ENCODE measurements at places on chromosomes 13 and 19. TPM values are rescaled to one million over a fixed set of nuclear protein-coding genes. Genes with fewer than 3 reads are reported as not detected.
A peak's percentile ranks its signal among the peaks of the same experiment; 100 is the strongest.

- no peak for DNase-seq
- no peaks in the 10 kb centered on the region for H3K36me3 ChIP-seq
- H3K4me3 ChIP-seq: no peak overlapping the region
- H3K27me3 ChIP-seq: no peaks in the 10 kb centered on the region
Measured at GRCh38 chr13:50543782-50544181, 299.7 kb downstream of the DLEU7 start.

GRCh38 chr19:18733196-18733647, 49.7 kb downstream of the CRTC1 start:
- H3K27ac ChIP-seq: no peak overlapping the region
- no peaks in the 10 kb centered on the region for H3K36me3 ChIP-seq
- H3K4me1 ChIP-seq: no peaks in the 10 kb centered on the region
- DNase-seq: peak; percentile 66

- H3K27ac ChIP-seq: no peak overlapping the region
- no peak for DNase-seq
- H3K4me3 ChIP-seq: no peak overlapping the region
- H3K27me3 ChIP-seq: no peaks in the 10 kb centered on the region
Measured at GRCh38 chr13:22757530-22758120, 423.2 kb upstream of the SGCG start.

- H3K4me3 ChIP-seq: no peak overlapping the region
- DNase-seq: no peak
- no peaks in the 10 kb centered on the region for H3K36me3 ChIP-seq
- peak overlapping the region; percentile 44 for H3K27ac ChIP-seq
- peaks cover 6% of the 10 kb centered on the region for H3K4me1 ChIP-seq
Measured at GRCh38 chr19:48878196-48879024, 6.2 kb downstream of the PPP1R15A start.

ZNF544 gene
- 67.0 TPM for total RNA-seq

TUBGCP3 gene
- 50.0 TPM for total RNA-seq

DNA sequence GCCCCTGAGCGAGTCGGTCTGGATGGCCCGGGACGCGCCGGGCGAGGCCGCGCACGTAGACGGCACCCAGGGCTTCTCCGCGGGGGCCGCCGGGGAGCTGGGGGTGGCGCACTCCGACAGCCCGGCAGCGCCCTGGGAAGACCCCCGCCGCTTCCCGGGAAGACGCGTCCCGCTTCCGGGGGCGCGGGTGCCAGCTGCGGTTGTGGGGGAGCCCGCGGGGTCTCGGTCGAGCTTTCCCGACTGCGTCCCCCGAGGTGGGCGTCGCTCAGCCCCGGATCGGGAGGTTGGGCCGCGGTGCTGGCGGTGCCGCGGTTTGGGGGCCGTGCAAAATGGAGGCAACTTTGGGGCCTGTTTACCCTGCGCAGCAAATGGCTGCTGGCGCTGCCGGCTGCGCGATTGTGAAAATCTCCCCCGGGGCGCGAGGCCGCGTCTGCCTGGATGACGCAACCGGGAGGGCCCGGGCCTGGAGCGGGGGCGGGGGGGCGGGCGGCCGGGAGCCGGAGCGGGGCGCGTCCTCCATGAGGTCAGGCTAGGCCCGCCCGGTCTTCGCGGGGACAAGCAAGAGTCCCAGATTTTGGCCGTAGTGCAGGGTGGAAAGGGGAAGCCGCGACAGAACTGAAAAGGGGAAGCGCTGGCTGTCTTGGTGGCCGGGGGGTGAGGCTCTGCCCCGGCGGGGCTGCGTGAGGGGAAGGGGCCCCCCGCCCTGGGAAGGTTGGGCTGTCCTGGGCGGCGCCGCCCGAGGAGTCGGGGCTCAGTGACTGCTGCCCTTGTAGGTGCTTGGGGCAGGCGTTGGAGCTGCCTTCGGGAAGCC, 11.3 kb downstream of the PEAK3 start:
- peak; percentile 90 for DNase-seq
- no peaks in the 10 kb centered on the region for H3K36me3 ChIP-seq
- no peaks in the 10 kb centered on the region for H3K27me3 ChIP-seq
- peaks cover 3% of the 10 kb centered on the region for H3K4me1 ChIP-seq

FOSB gene
- 28.6 TPM for total RNA-seq

FUT1 gene
- 17.7 TPM for total RNA-seq

GSX1 gene
- not detected for total RNA-seq

CEACAM21 gene
- 1.1 TPM for total RNA-seq

DNA sequence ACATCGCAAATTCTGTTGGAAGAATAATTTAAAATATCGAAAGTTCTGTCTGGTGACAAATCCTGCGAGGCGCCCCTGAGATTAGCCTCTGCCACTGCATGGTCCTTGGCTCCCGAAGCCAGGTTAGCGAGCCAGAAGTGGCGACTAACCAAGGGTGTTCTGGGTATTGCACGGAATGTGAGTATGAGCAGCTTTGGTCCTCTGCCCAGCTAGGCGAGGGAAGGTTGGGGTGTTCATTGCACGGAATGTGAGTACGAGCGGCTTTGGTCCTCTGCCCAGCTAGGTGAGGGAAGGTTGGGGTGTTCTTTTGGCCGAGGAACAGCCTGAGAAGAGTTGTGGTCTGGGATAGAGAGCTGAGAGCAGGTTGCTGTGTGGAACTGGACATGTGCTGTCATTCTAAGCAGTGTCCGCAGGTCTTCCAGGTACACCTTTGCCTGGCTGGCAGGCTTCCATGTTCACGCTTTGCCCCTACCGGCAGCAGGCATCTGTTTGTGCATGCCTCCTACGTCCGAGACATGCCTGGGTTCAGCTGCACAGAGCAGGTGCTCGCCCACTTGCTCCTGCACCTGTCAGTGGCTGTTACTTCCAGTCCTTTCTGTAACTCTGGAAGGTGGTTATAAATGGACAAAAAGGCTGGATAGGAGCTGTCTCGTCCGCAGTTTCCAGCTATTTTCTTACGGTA, 18.3 kb upstream of the TEX29 start:
- no peak overlapping the region for H3K27ac ChIP-seq
- no peak overlapping the region for H3K4me3 ChIP-seq
- H3K27me3 ChIP-seq: no peaks in the 10 kb centered on the region
- H3K4me1 ChIP-seq: no peaks in the 10 kb centered on the region

C3 gene
- total RNA-seq: 45.4 TPM

GRCh38 chr13:90943946-90944345, 403.5 kb upstream of the MIR17HG start:
- H3K27me3 ChIP-seq: no peaks in the 10 kb centered on the region
- H3K4me3 ChIP-seq: no peak overlapping the region
- H3K36me3 ChIP-seq: no peaks in the 10 kb centered on the region
- no peaks in the 10 kb centered on the region for H3K4me1 ChIP-seq
- no peak overlapping the region for H3K27ac ChIP-seq

FAM124A gene
- total RNA-seq: 6.7 TPM

All from uterus (tissue), 4 donors.